Body of pancreas (tissue), 4 donors: ENCODE measurements at places on chromosomes 16 and 17. TPM values are rescaled to one million over a fixed set of nuclear protein-coding genes. Genes with fewer than 3 reads are reported as not detected.

DNA sequence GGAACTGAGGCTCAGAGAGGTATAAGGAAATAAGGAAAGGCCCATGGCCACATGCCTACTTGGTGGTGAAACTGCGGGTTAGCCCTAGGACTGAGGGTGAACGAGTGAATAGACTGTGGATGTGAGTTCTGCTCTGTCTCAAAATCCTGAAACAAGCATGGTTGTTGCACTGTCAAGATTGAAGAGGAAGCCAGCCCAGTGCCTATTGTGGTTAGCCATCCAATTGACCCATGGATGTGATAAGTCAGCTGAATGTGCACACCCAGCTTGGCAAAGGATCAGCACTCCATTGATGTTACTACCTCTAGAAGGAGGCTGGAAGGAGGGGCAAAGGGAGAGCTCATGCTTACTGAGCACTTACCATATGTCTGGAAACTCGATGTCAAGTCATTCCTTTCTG lies 4.5 kb downstream of the TMEM114 start:
- no peak overlapping the region for H3K27ac ChIP-seq
- peaks cover 16% of the 10 kb centered on the region for H3K4me1 ChIP-seq
- no peak overlapping the region for H3K4me3 ChIP-seq
- no peaks in the 10 kb centered on the region for H3K36me3 ChIP-seq

DNA sequence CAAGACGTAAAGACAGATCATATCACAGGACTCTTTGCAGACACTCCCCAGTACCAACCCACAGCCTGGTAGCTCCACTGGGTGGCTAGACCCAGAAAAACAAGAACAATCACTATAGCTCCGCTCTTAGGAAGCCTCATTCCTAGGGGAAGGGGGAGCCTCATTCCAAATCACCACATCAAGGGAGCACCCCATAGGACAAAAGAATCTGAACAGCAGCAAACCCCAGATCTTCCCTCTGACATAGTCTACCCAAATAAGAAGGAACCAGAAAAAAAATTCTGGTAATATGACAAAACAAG lies 237.8 kb downstream of the CEP112 start:
- H3K36me3 ChIP-seq, result no peaks in the 10 kb centered on the region
- no peak overlapping the region for H3K4me3 ChIP-seq
- no peak for DNase-seq
- H3K4me1 ChIP-seq, result no peaks in the 10 kb centered on the region
- no peaks in the 10 kb centered on the region for H3K27me3 ChIP-seq

DNA sequence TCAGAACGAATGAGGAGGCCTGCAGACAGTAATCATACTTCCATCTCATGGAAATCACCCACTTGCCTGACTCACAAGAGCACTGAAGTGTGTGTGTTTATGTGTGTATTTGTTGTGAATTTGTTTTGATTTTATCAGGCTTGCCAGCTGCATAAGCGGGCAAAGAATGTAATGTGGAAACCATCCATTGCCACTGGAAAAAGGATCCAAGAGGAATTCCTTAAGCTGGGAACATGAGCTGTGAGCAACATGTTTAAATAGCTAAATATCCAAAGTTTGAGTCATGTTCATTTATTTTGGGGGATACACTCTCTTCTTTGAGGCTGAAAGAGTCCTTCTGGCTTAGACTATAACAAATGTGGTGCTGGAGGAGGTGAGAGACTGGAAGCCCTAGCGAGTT lies 198.4 kb upstream of the TBX2 start:
- no peaks in the 10 kb centered on the region for H3K36me3 ChIP-seq
- no peaks in the 10 kb centered on the region for H3K27me3 ChIP-seq
- no peak overlapping the region for H3K27ac ChIP-seq
- H3K4me3 ChIP-seq, result no peak overlapping the region
- DNase-seq, result no peak
- H3K4me1 ChIP-seq, result peaks cover 10% of the 10 kb centered on the region

- no peaks in the 10 kb centered on the region for H3K4me1 ChIP-seq
- no peak overlapping the region for H3K27ac ChIP-seq
- H3K36me3 ChIP-seq, result no peaks in the 10 kb centered on the region
- H3K4me3 ChIP-seq, result no peak overlapping the region
- no peaks in the 10 kb centered on the region for H3K27me3 ChIP-seq
Observed at GRCh38 chr17:65401561-65401960, 159.9 kb downstream of the AXIN2 start.

DNA sequence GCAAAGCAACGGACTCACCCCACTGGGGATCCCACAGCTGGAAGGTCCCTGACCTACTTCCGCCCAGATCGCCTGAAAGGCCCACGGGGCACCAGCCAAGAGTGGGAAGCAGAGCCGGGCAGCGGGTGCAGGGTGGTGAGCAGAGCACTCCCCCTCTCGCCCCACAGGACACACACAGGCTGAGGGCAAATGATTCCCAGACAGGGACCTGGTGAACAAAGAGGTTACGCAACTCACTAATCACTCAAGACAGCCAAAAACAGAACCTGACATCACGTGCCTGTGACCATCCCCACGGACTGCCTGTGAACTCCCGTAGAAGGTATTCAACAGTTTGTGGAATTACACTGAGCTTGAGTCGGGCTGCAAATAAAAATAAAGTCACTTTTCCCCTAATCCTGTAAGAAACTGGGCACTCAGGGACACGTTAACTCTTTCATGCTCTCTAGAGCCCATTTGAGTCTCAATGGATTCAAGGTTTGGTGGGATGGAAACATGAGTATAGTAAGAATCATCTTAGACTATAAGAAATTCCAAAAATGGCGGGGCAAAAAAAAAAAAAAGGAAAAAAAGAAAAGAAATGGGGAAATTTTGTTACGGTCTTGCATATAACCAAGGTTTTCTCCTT lies 396.1 kb downstream of the SOX9 start:
- no peak overlapping the region for H3K4me3 ChIP-seq
- no peaks in the 10 kb centered on the region for H3K27me3 ChIP-seq
- no peaks in the 10 kb centered on the region for H3K36me3 ChIP-seq

DNA sequence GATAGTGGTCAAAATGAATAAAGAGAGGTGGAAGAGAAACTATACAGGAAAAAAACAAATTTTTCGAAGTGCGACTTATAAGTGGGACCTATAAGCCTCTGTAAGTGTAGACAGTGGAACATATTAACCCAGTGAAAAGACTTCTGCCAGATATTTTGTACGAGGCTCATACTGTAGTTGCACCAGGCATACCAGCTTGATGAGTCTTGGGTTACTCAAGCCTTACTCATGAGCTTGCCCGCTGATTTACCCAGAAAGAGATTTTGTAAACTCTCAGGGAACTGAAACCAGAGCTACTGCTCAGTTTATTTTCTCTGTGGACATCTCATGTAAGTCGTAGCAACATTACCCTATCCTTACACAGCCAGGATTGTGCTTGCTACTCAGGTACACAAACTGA lies 708.0 kb upstream of the SOX9 start:
- H3K27ac ChIP-seq, result no peak overlapping the region
- H3K4me1 ChIP-seq, result no peaks in the 10 kb centered on the region
- H3K4me3 ChIP-seq, result no peak overlapping the region
- no peaks in the 10 kb centered on the region for H3K36me3 ChIP-seq

GRCh38 chr16:68764862-68765261 lies 27.8 kb downstream of the CDH1 start:
- peaks cover 67% of the 10 kb centered on the region for H3K4me1 ChIP-seq
- H3K27me3 ChIP-seq, result no peaks in the 10 kb centered on the region
- H3K27ac ChIP-seq, result peak overlapping the region; percentile 68
- H3K4me3 ChIP-seq, result no peak overlapping the region
- DNase-seq, result no peak

KAT8 gene
- 66.4 TPM for total RNA-seq

ZNF286A gene
- 14.5 TPM for total RNA-seq

CIITA gene
- 6.6 TPM for total RNA-seq

MYH8 gene
- total RNA-seq, result not detected

KCTD2 gene
- 12.7 TPM for total RNA-seq
